Activated naive CD4-positive, alpha-beta T cell treated with Interleukin-2 at 50 U/mL for 16 hours (primary cell): ENCODE measurements at places on chromosomes 6 and 20.

DNA sequence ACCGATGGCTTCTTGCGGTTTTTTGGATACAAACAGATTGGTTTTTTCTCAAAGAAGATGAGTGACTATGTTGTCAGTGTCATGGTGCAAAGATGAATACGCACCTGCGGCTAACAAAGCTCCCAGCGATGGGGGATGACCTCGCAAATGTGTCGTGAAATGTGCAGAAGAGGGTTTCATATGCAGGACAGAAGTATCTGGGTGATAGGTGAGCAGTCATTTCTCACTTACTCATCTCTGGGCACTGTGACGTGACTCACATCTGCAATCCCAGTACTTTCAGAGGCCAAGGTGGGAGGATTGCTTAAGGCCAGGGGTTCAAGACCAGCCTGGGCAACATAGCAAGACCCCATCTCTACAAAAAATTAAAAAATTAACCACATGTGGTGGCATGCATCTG lies 216.3 kb downstream of the ERMARD start:
- DNase-seq = no peak

- DNase-seq = no peak
Measured at GRCh38 chr20:46200582-46201570, 82.8 kb downstream of the CD40 start.

- DNase-seq = no peak
Measured at GRCh38 chr6:42125663-42126062, 16.8 kb downstream of the C6orf132 start.

DNA sequence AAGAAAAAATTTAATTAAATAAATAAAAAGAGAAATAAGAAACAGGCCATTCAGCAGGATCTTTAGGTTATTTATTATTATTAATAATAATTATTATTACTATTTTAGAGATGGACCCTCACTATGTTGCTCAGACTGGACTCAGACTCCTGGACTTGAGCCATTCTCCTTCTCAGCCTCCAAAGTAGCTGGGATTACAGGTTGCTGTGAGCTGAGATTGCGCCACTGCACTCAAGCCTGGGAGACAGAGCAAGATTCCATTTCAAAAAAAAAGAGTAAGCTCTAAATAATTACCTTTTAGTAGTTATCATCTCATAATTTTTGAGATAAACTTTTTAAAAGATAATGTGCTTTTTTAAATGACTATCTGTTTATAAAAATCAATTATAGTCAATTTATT lies 1102.8 kb upstream of the GJE1 start:
- no peak for DNase-seq

- DNase-seq = no peak
Measured at GRCh38 chr6:42372699-42373098, 79.0 kb downstream of the TRERF1 start.

DNA sequence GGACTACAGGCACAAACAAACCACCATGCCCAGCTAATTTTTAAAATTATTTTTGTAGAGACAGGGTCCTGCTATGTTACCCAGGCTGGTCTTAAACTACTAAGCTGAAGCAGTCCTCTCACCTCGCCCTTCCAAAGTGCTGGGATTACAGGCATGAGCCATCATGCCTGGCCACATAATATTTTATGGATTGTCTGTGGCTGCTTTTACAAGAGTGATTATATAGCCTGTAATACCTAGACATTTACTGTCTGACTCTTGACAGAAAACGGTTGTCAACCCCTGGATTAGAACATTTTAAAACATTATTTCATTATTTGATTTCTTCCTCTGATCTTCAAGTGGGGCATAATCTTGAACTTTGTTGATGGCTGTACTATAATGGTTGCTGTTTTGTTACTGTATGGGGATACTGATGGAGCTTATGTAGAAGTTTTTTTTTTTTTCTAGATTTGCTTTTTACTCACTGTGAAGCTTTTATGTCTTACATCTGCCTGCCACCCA lies 14.3 kb downstream of the PARD6B start:
- DNase-seq = no peak

GRCh38 chr6:12576389-12576788 lies 140.2 kb upstream of the PHACTR1 start:
- DNase-seq = no peak

DNA sequence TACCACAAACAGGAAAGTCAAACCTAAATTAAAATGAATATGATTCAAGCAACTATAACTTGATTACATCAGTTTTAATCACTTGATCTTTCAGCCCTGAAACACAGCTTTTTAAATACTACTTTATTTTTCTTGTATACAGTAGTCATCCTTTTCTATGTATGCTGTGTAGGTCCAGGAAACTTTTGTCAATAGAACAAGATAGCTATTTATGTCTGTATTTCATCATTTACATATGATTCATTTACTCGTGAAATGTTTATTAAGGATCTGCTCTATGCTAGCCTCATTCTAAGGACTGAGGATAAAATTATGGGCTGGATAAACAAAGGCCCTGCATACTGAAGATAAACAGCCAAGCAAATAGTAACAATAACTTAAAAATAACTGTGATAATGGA lies 930.2 kb downstream of the TFAP2A start:
- DNase-seq = no peak

- DNase-seq = no peak
Measured at GRCh38 chr20:5691918-5692618, 58.1 kb upstream of the SHLD1 start.

DNA sequence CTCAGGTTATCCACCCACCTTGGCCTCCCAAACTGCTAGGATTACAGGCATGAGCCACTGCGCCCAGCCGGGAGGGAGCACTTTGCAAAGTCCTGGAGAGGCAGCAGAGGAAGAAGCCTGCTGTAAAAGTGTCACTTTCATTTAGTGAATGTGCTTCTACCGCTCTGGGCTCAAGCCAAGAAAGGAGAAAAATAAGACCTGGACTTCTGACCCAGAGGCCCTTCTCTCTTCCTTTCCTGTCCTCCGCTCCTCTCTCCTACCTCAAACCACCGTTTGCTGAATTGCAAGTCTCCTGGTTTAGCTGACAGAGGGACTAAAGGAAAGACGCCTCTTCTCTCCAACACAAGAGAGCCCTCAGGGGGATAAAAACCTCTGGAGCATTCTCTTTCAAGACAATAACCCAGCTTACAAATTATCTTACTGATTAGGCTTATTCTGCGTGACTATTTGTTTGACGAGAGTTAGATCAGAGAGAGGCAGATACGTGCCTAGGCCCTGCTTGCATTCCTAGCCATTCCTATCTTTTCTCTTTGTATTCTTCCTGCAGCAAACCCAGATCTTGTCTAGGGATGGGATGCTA lies 84.2 kb upstream of the SLC22A23 start:
- DNase-seq = no peak
